GM20000 (cell line): ENCODE measurements at places on chromosomes 5 and 9.

DNA sequence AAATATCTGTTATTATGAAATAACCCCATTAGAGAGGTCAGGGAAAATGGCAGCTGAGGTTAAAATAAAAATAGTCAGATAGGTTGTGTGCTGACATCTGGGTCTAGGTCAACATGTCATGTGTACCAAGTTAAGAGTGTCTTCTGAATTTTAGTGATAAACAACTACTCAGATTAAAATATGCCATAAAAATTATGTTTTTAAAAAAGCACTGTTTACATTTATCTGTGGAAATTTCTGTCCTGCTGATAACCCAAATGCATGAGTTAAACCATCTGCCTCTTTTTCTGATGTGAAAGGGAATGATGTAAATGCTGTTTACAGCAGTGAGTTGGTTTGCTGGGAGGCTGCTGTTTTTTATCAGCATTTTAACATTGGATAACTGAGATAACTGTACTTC is 361.2 kb upstream of the TARS1 start:
- no peak for DNase-seq

- peak; percentile 47 for DNase-seq
Measured at GRCh38 chr9:7756088-7756487, 43.5 kb downstream of the DMAC1 start.

- no peak for DNase-seq
Measured at GRCh38 chr9:71675857-71676165, 92.5 kb downstream of the CEMIP2 start.

DNA sequence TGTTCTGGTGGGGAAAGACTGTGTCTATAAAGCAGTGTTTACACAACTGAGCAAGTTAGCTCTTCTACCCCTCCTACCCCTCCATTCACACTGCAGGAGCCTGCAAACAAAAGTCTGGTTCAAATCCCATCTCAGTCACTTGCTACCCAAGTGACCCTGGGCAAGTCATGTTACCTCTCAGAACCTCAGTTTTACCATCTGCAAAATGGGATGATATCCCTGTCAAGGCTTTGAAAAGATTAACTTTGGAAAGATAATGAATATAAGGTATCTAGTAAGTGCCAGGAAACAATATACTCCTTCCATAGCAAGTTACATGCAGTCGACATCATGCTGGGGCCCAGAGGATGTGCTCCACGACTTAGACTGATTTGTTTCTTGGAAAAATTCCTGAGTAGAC is 161.5 kb downstream of the SEC61B start:
- DNase-seq: no peak

- no peak for DNase-seq
Measured at GRCh38 chr5:103902893-103903292, 340.3 kb upstream of the NUDT12 start.

- DNase-seq: no peak
Measured at GRCh38 chr9:125965477-125965876, 218.3 kb downstream of the PBX3 start.

DNA sequence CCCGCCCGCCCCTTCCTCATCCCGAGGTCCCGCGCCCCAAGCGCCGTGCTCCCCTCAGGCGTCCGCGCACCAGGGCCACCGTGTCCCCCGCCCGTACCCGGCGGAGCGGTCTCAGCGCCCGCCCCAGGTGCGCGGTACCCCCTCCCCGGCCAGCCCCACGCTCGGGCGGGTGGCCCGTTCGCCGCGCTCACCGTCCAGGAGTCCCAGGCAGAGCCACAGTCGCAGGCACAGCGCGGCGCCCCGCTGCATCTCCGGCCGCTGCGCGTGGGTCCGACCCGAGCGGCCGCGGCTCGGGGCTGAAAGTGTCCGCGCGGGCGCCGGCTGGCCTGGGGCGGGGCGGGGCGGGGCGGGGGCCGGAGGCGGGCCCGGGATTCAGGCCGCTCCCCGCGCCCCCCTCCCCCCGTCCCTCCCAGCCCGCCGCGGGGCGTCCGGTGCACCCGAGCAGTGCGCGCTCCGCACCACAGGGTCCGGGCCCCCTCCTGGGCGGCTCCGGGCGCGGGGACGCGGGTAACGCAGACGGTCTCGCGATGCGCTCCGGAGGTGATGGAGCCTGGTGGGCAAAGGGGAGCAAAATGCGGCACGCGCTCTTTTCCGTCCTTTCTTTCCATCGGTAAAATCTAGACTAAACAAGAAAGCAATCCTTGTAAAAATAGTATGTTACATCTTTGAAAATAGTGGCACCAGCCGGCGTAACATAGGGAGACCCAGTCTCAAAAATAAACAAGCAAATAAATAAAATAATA is at the start of gene FLT4:
TSS of gene FLT4 (minus strand) at position 304 of the 743 bp plus-strand sequence. CDS start at position 249, 55 bp downstream.
- no peak for DNase-seq
